Endodermal cell (in vitro differentiated cells): ENCODE measurements at places on chromosomes 16 and 17. TPM values are rescaled to one million over a fixed set of nuclear protein-coding genes. Genes with fewer than 3 reads are reported as not detected.

The CREBBP gene
- total RNA-seq = 88.0 and 103 TPM in 2 replicates

The TP53TG3F gene
- not detected in 3 replicates for total RNA-seq

The MEOX1 gene
- total RNA-seq = not detected in 3 replicates

DNA sequence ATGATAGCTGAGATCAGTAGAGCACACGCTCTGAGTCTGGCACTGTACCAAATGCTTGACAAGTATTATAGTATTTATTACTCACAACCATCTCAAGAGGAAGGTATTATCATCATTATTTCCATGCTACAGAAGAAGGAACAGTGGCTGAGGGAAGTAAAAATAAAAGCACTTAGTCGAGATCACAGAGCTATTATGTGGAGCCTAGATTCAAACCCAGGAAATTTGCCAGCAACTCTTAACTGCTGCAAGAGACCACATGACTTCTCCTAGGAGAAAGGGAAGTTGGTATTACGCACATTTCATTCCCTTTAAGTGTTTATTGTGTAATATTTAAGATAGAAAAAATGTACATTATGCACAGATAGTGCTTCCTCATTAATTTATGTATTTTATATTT, 1.0 kb upstream of the RHOT1 start:
- DNase-seq = no peak

DNA sequence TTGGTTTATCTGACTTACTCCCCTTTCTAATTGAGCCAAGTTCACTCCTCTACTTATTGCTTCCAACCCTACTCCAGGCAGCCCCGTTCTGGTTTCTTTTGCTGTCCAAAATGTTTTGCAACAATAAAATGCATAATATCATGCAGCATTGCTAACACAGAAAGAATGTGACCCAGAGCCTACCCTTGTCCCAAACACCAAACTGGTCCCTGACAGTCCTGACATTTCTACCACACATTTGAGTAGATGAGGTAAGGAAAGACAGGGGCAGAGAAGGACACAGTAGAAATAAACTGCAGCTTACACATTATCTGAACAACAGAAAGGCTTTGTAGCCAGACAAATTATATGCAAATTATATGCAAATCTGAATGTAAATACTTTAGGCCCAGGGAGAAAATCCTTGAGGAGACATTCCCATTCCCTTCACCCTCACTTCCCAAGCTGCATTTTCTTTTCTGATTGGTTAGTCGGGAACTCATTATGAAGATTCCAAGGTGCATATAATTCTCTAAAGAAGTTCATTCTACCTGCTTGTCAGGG, 31.6 kb downstream of the SOX9 start:
- no peak for DNase-seq

- DNase-seq = no peak
Measured at GRCh38 chr17:38565853-38566665, 39.7 kb downstream of the SRCIN1 start.

- peak; percentile 90 for DNase-seq
Measured at GRCh38 chr17:44084131-44084538, 13.6 kb downstream of the G6PC3 start.

DNA sequence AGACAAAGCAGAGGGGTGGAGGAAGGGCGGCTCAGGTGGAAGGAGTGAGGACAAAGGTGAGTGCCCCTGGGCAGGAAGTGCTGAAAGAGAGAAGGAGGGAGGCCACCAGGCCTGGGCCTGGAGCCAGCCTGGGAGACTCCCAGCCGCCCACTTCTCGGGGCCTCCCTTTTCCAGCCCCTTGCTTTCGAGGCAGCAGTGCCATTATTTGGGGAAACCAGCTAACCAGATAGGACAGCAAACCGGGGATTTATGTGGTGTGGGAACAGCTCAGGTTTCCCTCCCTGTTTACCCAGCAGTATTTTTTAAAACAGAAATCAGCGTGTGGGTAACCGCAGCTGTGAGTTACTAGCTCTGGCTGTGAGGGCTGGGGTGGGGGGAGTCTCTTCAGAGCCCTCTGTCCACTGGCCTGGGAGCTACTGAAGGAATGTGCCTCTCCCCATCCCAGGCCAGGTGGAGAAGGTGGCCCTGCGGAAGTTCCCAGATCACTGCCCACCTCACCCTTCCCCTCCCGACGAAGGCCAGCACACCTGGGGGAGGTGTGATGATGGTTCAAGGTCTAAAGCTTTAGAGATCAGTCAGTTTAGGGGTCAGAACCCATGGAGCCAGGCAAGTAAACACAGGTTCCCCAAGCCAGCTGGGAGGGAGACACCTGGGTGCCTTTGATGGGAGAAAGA, 8.4 kb upstream of the MEOX1 start:
- DNase-seq = peak; percentile 79

DNA sequence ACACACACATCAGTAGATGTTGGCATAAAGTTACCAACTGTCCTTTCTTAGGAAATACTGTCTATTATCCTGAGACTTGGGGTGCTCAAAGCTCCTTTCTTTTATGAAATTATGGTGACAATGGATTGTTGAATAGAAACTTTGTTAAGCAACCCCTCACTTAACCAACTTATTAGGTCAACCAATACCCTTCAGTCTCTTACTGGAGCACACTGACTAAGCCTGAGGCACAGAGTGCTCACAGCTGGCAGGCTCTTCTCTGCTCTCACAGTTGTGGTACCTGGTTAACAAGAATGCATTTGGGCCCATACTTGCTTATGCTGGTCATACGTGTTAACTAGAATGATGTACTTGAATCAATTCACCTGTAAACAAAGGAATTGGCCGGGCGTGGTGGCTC, 24.8 kb downstream of the CD300LF start:
- DNase-seq = no peak

GRCh38 chr16:20320178-20320577, 7.1 kb downstream of the GP2 start:
- no peak for DNase-seq
